RKO (cell line): ENCODE measurements at places on chromosomes 2 and 18.
A peak's percentile ranks its signal among the peaks of the same experiment; 100 is the strongest.

- no peak for DNase-seq
Measured at GRCh38 chr2:239298116-239298804, 102.6 kb downstream of the HDAC4 start.

DNA sequence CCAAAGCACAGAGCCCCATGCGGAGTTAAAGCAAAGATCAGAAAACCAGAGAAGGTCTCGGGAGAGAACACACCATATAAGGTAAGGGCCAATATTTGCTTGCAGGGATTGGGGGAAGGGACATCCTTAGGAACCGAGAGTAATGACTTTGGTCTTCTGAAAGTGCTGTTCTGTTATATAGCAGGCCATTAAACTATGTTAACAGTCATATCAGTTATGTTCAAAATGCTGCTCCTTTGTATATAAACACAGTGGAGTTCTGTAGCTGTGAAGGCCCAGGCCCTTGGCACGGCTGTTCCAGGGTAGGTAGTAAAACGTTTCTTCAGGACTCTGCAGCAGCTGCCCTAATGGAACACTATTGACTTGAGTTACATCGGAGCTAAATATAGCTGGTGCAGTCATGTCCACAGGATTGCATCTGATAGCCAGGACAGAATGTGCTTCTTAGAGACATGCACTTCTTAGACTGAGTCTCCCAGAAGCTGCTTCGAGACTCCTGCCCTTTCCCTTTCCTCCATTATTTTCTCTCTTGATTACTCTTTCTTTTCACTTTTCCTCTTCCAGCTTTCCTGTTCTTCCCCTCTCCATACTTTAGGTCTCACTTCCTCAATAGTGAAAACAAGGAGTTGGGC is 122.4 kb downstream of the SETBP1 start:
- DNase-seq = no peak

- no peak for DNase-seq
Measured at GRCh38 chr2:223528036-223528435, 74.1 kb downstream of the SCG2 start.

DNA sequence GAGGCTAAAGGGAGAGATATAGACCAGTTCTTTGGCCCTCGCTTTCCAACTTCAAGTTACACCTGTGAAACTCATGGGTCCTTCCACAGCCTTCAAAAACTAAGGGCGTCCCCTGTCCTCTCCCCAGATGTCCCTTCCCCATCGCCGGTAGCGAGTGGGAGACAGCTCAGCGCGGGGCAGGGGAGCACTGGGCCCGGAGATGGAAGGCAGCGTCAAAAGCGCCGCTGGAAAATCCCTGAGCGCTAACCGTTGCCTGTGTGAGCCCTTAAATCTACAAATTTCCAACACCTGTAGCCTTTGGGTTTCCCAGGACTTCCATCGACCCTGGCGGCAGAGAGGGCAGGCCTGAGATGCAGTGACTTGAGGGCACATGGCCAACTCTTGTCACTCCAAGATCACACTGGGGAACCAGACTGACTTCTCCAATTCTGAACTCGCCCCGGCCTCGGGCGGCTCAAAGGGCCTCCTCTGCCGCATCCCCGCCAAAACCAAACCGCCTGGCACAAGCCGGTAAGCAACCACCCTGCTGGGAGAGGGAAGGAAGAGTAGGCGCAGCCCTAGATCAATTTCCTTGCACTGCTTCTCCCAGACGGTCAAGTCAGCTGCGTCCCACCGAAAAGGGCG is 879 bp upstream of the EPAS1 start:
- DNase-seq = no peak

DNA sequence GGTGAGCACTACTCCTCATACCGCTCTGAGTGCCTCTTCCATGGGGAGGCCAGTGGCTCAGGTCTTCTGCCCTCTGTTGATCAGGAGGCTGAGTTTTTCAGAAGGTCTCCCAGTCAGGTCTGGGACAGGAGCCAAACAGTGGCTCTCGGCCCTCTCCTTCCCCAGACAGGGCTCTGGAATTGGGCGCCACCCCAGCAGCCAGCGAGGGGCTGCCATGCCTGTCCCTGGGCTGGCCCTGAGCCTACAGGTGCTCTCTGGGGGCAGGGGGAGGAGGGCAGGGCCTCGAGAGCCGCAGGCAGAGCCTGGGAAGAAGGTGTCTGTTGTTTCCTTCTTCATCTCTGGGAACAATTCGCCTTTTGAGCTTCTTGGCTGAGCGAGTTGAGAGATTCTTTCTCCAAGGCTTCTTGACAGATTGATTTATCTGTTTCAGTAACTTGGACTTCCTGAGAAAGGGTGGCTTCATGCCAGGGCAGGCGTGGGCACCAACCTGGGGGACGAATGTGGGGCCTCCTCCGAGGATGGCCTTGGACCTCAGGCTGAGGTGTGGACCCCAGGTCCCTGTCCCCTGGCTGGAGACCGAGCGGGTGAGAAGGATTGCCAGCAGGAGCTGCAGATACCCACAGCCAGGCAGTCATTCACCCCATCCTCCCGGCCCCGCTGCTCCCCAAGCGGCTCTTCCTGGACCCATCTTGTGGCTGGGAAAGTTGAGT is 64.7 kb upstream of the GLI2 start:
- DNase-seq = no peak

DNA sequence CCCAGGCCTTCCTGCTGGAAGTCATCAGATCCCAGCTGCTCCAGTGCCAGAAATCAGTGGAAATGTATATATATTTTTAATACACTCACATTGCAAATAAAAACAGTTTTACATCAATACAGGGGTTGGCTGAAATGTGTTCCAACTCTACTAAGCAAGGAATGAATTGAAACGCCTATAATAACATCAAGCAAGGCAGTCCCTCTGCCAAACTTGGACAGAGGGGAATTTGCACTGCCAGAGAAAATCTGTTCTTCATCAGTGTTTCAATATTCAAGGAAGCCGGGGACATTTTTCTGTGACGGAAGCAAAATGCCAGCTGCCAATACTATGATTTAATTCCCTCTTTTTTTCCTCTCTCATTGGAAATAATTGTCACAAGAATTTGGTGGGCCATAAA is 335.3 kb downstream of the TNS1 start:
- no peak for DNase-seq

GRCh38 chr2:241226723-241227572 is 38.5 kb downstream of the ANO7 start:
- no peak for DNase-seq

DNA sequence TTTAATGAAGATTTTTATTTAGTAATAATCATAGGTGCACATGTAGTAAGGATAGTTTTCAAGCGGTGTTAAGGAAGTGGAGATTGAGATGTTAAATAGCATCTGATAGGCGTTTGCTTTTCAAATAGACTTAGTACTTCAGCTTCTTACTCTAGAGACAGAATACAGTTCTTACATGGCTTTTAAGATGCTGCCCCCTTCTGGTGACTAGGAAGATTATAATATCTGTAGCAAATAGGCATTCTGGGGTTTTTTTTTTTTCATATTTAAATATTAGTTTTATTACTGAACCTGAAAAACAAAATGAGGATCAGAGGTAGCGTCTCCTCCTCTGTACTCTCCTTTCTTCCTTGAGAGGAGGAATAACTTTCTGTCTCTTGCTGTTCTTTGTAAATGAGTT is 100.2 kb downstream of the AGAP1 start:
- DNase-seq = peak; percentile 90

DNA sequence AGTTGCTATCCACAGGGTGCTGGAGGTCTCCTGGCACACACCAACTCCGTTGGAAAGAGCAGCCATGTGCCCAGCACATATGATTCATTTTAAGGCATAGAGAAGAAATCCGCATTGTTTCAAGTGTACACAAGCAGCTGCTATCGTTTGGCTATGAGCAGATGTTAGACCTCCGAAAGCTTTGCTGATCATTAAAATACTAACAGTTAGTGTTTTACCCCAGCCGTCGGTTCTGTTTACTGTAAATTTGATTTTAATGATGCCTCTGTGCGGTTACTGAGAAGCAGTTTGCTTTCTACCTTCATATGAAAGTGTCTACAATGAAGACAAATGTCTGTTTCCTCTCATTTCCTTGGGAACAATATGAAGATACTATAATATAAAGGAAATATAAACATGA is 154.9 kb downstream of the PTGR3 start:
- no peak for DNase-seq

GRCh38 chr2:232480201-232481190 is 7.1 kb downstream of the ECEL1 start:
- no peak for DNase-seq

- no peak for DNase-seq
Measured at GRCh38 chr2:38734299-38735058, 16.7 kb downstream of the SRSF7 start.

- peak; percentile 30 for DNase-seq
Measured at GRCh38 chr2:147845411-147845971, 662 bp downstream of the ACVR2A start.

- DNase-seq = peak; percentile 18
Measured at GRCh38 chr18:77486985-77487384, 237.3 kb downstream of the GALR1 start.

DNA sequence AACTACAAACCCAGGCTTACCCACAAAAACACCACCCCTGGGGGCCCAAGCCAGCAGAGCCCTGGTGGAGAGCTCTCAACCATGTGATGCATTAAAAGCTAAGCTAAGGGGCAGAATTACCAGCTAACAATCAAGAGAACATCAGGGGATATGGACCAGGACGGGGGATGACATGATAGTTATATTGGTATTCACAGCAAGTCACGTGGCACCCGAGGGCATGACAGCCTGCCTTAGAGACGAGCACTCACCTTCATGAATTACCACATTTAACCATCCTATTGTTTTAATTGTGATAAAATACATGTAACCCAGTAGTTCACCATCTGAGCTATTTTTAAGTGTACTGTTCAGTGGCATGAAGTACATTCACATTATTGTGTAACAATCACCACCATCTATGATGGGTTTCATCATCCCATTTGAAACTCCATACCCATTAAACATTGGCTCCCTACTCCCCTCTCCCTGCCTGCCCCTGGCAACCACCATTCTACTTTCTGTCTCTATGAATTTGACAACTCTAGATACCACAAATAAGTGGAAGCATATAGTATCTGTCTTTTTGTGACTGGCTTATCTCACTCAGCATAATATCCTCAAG is 245.6 kb downstream of the ANAPC1 start:
- DNase-seq = no peak

DNA sequence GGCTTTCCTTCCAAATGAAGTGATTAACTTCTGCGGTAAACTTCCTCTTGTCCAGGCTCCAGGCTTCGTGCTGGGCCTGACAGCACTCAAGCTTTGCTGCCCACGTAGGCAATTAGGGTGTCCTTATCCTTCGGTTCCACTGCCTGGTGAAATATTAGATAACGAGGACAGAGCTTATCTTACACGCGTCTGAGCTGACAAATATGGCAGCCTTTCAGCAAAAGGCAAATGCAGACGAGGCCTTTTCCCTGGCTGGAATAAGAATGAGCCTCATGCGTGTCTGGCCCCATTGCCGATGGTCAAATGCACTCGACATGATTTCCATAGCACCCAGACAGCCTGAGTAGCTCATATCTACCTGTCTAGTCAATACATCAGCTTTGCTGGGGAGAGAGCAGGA is 141.5 kb downstream of the FAM210A start:
- DNase-seq = no peak

DNA sequence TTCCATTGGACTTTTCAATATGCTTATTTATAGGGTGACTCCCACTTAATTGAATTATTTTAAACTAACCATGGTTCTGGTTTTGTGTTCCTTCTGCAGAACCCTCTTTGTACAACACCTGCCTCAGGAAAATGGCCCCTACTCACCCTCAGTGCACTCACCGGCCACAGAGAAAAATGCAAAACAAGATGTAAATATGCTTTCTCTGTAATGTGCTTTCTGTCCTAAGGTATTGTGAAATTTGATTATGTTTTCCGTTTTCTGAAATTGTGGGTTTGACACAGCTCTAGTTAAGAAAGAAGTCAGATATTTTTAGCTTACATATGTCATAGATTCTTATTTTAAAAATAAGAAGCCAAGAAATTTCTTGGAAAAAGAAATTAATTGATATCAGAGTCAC is 357.7 kb upstream of the SMIM21 start:
- DNase-seq = no peak
